ENCODE measurements at places on chromosomes 3 and 15.

DNA sequence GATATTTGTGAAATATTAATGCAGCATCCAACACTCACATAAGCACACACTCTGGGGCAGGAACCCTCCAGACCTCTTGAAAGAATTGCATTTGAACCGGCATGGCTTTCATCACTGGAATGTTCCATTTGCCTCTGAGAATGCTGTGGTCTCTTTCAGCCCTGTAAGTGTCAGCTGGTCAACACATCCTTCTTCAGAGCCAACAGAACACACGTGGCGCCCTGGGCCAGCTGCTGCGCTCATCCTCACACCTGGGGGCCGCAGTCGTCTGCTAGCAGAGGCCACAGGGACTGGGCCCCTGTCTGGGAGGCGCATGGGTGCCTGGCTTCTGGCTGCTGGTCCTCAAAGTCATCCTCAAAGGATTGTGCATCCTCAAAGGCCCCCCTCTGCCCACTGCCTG is 71.4 kb upstream of the HERC1 start:
- no peak for DNase-seq

DNA sequence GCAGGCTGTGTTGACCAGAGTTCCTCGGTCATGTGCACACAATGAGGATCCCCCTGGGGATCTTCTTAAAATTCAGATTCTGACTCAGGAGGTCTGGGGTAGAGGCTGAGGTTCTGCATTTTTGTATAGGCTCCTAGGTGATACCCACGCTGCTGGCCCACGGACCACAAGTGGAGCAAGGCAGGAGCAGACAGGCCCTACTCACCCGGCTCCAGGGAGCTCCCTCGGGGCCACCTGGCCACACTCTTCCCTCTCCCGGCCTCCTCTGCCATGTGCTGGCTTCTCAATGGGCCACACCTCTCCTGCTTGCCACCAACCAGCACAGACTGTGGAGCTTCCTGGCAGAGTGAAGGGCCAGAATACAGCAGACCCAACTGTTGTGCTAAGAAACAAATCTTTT is 23.9 kb downstream of the GP9 start:
- DNase-seq, result no peak

- no peak for DNase-seq
Measured at GRCh38 chr3:32421185-32421584, 29.5 kb downstream of the CMTM7 start.

DNA sequence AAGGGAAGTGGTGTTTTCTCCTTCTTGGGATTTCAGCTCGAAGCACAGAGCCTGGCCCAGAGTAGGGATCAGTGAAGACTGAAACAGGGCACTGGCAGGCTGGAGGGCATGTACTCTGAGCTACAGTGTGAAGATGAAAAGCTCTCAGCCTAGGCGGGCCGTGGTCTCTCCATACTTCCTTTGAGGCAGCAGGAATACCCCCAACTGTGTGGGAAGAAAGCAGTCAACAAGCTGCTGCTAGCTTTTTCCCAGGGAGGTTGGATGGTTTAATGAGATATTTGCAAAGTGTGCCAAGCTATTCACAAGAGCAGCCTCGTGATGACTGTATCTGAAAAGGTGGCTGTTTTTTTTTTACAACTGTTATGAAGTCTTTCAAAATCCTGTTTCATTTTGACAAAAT is 47.2 kb downstream of the NMNAT3 start:
- no peak for DNase-seq

DNA sequence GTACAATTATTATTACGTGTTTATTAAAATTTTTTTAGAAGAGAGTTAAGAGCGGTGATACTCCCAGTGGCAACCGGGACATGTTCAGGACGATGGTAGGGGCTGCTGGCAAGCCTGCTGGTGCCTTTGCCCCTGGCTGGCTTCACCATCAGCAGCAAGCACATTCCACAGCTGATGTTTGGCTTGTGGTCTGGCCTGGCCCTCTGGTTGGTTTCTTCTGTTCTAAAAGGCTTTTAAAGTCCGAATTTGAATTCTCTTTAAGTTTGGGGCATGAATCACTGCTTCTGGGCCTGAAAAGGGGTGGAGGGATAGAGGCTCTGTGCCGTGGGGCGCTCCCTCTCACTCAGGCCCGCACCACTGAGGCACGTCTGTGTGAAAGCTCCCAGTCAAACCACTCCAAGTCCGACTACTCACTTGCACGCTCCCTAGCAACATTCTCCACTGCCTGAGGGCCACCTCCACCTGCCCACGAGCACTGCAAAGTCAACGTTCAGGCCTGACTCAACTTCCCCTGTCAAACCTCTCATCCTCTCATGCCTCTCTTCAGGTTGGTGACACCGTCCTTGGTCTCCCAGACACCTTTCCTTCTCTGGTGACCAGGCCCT is 10.1 kb downstream of the ITGA11 start:
- no peak for DNase-seq

GRCh38 chr3:123201557-123202427 is at the start of gene SEC22A:
SEC22A (plus strand) TSS chr3:123201943; CDS start chr3:123209218, 7,275 bp downstream.
- peak; percentile 91 for DNase-seq

GRCh38 chr3:153052096-153052460 is 109.9 kb upstream of the RAP2B start:
- no peak for DNase-seq

DNA sequence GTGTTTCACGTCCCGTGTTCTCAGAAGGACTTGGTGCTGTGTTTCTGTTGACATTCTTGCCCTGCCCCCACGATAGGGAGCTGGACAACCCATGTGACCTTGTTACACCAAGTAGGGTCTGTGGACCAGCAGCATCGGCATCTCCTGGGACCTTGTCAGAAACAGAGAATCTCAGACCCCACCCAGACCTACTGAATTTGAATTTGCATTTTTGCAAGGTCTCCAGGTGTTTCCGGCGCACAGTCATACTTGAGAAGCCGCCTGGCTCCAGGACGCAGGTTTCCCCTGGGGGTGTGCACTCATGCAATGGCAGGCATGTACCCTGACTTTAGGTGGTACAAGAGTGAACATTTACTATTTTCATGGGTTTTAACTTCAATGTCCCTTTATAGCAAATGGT is 117.9 kb downstream of the TLE3 start:
- no peak for DNase-seq

DNA sequence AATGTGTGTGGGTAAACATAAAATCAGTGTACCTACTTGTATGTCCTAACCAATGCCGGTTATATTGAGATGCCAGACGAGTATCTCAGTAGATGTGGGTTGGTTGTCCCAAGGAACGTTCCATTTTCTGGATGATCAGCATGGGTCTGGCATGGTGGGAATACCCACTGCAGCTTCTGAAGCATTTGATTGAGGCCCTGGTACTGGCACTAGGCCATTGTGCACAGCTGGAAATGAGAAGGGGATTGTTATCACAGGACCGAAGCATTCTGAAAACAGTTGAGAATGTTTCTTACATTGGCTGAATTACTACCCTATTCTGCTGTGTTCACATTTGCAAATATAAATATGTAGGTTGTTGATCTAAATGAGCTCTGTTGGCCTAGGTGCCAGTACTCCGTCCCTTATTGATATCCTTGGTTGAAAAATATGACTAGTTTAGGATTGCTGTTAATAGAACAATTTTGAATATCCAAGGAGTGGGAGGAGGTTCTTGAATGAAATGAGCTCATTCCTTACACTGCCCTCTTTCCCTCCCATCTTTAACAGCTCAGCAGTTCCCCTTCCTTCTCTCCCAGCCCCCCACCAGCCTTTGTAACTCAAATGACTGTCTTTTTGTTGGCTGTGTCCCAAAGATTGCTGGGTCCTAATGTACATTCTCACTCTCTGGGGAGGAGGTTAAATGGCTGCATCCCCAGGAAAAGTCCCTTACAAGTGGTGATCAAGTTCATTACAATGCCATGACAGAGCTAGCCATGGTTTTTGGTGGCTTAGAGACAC is 293.3 kb upstream of the TPM1 start:
- DNase-seq, result no peak

DNA sequence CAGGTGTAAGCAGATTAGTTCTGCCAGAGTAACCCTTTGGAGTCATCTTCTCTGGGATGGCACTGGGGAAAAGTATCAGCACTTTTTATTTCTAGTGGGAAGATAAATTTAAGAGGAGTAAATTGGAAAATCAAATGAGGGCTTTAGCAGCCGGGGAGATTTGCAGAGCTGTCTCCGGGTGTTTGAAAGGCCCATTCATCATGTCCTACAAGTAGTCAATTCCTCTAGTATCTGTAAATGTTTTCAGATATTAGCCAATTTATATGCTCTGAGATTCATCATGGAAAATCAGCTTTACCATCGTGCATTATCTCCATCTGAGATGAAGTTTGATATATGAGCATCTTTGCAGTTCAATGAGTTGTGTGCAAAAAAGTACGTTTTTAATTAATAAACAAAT is 93.6 kb downstream of the CDIN1 start:
- no peak for DNase-seq

- no peak for DNase-seq
Measured at GRCh38 chr3:4528320-4528719, 35.2 kb downstream of the ITPR1 start.

GRCh38 chr3:58190882-58191281 is 19.9 kb downstream of the DNASE1L3 start:
- DNase-seq, result no peak

DNA sequence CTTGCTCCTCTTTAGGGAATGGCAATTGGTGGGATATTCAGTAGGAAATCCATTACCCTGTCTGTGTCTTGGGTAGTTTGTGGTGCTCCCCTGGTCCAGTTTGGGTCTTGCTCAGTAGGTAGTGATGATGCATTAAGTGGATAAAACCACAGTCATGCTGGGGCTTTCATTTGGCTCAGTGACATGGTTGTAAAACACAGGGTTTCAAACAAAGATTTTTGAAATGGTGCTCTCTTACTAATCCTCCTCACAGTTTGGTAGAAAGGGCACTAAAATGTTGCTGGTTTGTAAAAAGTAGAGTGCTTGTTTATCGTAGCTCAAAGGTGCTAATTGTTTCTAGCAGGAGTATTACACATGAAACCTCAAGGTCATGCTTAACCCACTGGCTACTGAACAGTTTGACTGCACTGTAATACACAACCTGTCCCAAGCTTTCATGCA is 22.9 kb downstream of the BBX start:
- DNase-seq, result no peak

DNA sequence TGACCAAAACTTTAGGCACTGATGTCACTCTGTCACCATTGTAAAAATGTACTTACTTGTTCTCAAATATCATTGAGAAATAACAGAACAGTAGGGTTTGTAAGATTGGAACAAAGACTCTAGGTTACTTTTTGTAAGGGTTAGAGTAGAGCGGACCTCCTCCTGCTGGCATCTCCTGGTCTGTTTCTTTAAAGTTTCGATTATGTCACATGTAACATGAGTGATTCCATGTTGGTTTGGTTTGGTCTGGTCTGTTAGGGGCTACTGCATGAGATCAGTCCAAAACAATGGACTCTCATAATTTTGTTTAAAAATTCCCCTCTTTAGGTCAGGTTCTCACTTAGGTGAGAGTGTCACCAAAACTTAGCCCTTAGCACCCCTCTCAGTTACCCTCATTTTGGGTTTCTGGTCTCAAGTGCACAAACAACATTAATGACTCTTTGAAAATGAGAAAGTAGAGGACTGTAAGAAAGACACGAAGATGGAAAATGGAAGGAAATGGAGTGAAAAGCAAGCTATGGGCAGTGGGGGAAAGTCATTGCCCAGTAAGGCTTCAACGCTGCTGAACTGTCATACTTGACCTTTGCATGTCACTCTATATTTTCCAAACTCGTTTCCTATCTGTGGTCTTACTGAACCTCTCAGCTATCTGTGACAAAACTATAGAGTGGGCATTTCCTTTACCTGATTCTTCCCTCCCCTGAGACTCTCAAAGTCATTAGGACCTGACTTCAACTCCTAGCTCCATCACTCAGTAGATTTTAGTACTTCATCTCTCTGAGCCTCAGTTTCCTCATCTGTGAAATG is 52.7 kb downstream of the LDHAL6B start:
- no peak for DNase-seq

DNA sequence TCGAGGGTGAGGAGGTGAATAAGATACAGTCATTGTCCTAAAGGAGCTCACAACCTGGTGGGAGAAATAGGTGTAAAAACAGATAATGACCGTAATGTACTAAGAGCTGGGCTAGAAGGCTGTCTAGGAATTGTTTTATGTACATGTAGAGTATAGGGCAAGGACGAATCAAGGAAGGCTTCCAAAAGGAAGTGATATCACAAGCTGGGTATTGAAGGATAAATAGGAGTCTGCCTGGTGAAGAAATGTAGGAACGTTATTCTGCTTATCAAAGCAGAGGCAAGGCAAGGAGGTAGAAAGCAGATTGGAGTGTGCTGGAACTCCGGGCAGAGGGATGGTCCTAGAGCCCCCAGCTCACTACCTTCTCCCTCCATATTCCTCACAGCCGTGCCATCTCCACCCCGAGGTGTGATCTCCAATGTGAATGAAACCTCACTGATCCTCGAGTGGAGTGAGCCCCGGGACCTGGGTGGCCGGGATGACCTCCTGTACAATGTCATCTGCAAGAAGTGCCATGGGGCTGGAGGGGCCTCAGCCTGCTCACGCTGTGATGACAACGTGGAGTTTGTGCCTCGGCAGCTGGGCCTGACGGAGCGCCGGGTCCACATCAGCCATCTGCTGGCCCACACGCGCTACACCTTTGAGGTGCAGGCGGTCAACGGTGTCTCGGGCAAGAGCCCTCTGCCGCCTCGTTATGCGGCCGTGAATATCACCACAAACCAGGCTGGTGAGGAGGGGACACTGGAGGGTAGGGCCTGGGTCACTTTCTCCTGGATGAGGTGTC is 15.1 kb downstream of the EPHB3 start:
- no peak for DNase-seq

GRCh38 chr3:121467085-121467484 is 78.7 kb downstream of the POLQ start:
- DNase-seq, result no peak

GRCh38 chr3:4565809-4566501 is 72.8 kb downstream of the ITPR1 start:
- no peak for DNase-seq

GRCh38 chr15:62717496-62717895 is 325.1 kb upstream of the TPM1 start:
- DNase-seq, result no peak

DNA sequence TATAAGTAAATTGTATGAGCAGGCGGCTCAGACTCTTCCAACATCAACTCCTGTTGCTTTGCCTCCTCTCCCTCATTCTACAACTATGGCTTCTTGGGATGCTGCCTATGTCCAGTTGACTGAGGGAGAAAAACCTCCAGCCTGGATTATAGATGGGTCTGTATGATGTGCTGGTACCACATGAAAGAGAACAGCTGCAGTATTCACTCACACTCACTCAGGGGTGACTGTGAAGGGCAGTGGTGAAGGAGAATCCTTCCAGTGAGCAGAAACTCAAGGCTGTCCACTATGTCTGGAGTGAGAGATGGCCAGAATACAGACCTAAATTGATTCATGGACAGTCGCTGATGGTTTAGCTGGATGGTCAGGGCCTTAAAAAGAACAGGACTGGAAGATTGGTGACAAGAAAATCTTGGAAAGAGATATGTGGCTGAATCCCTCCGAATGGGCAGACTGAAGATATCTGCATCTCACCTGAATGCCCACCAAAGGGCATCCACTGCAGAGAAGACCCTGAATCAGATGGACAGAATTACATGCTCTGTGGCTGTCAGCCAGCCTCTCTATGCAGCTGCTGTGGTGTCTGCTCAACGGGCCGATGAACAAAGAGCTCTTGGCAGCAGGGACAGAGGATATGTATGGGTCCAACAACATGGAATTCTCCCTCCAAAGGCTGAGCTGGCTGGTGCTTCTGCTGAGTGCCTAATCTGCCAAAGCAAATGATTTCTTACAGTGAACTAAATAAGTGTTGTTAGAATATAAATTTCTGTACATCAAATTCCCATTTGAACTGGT is 1.9 kb upstream of the BCL2L10 start:
- no peak for DNase-seq

Data from stimulated activated CD8-positive, alpha-beta memory T cell treated with anti-CD3 and anti-CD28 coated beads, Interleukin-7, amount 100 ng/mL, for 24 hours (primary cell).